ENCODE measurements at places on chromosomes 2 and 18. TPM values are rescaled to one million over a fixed set of nuclear protein-coding genes. Genes with fewer than 3 reads are reported as not detected.
A peak's percentile ranks its signal among the peaks of the same experiment; 100 is the strongest.

Gene ADGRF3
- 0.27 TPM for total RNA-seq

- no peak for DNase-seq
Measured at GRCh38 chr2:72612614-72613160, 213.1 kb downstream of the EXOC6B start.

DNA sequence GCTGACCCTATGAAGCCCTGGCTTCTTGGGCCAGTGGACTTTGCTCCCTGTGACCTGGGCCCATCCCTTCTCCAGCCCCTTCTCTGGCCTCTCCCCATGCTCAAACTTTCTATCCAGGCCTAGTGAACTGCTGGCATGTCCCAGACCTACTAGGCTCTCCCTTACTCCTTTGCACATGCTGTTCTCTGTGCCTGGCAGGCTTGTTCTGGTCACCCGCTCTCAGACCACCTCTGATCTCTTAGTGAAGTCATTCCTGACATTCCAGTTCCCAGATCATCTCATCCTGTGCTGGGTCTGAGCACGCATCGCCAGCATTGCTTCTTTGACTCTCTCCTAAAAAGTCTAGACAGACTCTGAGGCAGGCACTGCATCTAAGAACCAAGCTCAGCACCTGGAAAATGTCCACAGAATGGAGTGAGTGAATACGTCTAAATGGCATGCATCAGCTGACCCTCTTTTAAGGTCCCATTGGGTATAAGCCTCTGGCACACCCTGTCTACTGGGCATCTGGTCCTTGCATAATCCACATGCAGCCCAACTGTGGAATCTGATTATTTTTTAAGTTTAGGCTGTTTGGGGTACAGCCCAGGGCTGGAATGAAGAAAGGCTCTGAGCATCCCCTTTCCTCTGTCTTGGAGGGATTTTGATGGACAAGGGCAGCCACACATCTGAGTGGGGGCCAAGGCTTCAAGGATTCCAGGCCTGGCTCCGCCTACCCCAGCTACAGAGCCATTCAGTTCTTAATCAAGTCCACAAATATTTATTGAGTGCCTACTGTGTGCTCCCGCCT is 130.6 kb upstream of the HAAO start:
- DNase-seq = peak; percentile 29

- DNase-seq = no peak
Measured at GRCh38 chr2:229798446-229799155, 84.2 kb upstream of the DNER start.

DNA sequence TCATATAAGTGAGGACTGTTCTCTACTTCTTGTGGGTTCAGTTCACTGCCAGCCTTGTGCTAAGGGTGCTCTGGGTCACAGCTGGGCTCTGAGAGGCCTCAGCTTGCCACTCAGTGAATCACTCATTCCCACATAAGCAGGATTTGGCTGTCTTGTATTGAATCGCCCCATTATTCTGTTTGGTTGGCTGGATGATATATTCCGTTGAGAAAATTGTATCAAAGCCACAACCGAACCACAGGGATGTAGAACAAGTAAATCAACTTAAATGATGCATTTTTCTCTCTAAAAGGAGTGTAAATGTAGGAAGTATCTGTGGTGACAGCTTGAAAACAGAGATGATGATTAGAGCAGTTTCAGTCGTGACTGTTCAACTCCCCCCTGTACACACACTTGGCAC is 39.6 kb downstream of the TTC39C start:
- no peak for DNase-seq

Gene SETBP1
- total RNA-seq = 13.1 TPM
